Non-pigmented ciliary epithelial cell (primary cell): ENCODE measurements at places on chromosomes 12 and 14.

GRCh38 chr12:3976351-3976938 lies 103.2 kb upstream of the PARP11 start:
- no peak for DNase-seq

DNA sequence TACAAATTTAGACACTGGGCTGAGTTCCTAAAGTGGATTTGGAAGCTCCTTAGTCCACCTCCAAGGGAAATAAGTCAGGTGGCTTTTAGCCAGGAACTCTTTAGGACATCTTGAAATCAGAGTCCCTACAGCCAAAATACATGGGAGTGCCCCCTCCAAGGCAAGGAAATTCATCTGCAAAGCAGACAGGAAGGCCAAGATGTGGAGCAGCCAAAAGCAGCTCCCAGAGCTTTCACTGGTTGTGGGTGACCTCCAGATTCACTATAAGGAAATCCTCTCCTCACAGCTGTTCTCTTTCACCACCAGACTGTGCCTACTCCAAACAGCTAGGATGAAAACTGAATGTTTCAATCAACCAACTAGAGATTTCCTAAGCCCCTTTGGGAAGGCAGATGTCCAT lies 6.6 kb downstream of the TTC9 start:
- no peak for DNase-seq

GRCh38 chr12:131948166-131948712 lies 1.5 kb upstream of the EP400 start:
- DNase-seq: no peak

DNA sequence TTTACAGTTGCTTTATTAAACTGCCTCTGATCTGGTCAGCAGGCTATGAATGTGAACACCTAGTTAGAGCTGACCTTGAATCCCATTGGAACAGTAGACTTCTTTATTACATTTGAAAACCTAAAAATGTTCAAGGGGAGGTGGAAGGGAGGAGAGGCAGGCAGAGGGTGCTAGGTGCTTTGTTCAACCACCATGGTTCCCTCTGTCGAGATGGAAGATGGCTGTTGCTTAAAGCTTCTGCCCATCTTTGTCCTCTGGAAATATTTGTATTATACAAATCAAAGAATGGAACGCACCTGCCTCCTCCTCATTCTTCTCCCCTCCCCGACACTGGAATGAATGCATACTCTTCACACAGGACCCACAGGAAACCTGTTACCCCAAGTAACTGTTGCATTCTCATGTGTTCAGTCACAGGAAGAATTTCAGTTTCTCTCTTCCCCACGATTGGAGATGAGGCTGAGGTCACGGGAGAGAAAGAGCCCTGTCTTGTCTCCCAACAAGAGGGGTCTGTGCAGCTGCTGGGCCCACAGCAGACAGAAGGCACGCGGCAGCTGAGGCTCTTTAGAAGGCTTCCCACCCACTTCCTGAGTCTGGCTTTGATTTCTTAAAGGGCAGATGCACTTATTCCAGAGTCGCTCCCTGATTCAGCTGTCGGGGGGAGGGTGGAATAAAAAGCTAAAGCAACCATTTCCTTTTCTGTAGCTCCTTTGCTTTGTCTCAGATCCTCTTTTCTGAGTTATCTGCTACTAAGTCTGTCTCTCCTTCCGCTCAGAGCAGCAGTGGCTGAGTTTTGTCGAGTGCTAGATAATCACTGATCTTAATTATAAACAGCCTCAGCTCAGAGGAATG lies 217.9 kb upstream of the BTG1 start:
- no peak for DNase-seq

DNA sequence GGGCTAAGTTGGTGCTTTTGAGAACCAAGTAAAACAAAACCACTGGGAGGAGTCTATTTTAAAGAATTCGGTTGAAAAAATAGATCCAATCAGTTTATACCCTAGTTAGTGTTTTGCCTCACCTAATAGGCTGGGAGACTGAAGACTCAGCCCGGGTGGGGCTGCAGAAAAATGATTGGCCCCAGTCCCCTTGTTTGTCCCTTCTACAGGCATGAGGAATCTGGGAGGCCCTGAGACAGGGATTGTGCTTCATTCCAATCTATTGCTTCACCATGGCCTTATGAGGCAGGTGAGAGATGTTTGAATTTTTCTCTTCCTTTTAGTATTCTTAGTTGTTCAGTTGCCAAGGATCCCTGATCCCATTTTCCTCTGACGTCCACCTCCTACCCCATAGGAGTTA lies 1.8 kb upstream of the RAB5B start:
- no peak for DNase-seq

- DNase-seq: no peak
Measured at GRCh38 chr12:111428728-111429175, 23.0 kb downstream of the SH2B3 start.

DNA sequence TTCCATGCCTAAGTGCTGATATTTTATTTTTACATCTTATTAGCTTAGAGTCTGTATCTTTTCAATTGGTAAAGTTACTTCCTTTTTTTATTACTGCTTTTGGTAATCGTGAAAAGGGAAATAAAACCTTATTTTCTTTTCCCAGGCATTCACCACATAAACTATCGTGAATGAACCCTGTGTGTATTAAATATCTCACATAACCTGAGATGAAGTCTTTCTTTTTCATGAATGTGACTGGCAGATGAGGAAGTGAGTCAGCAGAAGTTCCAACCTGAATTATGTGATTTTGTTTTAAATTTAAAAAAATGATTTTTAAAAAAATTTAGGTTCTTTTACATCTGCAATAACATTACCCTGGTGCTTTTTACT lies 26.0 kb downstream of the MYBPC1 start:
- DNase-seq: no peak

- DNase-seq: no peak
Measured at GRCh38 chr14:69670093-69670492, 58.7 kb downstream of the SUSD6 start.

- no peak for DNase-seq
Measured at GRCh38 chr12:108076556-108076955, 52.5 kb upstream of the WSCD2 start.

DNA sequence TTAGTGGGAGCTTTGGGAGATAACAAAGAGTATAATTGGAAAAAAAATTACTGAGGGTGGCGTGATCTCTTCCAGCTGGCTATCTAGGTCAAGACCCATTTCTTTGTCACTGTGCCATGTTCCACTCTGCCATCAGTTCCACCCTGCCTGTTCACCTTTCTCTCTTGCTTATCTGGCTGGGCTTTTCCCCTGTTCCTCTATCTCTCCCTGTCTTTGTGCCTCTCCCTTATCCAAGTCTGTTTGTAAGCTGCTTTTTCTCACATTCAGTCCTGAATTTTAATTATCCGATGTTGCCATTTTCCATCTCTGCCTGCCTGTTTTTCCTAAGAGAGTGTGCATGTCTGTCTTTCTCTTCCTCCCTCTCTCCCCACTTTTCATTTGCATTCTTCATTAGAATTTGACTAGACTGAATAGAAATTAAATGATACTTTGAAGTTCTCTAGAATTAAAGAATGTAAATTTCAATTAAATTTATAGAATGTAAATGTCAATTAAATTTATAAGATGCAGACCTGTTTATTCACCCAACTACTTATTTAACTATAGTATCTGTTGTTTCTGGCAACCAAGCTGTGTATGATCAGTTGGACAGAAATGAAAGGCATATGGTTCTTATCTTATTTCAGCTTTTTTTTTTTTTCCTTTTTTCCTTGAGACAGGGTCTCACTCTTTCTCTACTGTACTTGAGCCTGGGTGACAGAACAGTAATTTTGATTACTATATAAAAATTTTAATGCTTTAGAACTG lies 40.9 kb upstream of the A2ML1 start:
- no peak for DNase-seq

DNA sequence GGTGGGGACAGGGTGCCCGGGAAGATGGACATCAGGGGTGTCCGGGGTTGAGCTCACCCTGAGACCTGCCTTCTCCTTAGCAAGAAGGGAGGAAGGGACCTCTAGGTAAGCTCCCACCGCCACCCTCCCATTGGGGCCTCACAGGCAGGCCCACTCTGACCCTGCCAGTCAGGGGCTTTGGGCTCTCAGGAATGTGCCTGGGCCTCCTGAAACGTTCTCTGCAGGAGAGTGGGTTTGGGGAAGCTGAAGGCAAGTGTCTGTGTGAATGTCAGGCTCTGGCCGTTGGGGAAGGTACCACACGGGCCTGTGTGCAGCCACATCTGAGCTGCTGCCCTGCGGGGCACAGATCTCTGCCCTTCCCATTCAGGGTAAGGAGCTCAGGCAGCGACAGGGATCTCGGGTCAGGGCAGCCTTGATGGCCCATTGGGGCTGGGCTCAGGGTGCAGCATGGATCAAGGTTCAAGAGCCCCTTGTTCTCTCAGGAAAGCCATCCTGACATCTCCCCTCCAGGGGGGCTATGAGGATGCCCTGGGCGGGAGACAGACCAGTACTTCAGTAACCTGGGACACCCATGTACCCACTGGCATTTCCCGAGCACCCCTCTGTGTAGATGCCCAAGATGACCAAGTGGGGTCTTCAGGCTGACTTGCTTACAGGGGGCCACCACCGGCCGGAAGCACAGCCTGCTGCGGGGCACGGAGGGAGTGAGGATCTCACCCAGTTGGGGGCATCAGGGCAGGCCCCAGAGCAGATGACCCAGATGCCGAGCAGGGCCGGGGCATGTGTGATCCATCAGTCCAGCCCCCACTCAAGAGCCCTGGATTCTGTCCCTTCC lies 29.7 kb downstream of the FAM222A start:
- DNase-seq: no peak

DNA sequence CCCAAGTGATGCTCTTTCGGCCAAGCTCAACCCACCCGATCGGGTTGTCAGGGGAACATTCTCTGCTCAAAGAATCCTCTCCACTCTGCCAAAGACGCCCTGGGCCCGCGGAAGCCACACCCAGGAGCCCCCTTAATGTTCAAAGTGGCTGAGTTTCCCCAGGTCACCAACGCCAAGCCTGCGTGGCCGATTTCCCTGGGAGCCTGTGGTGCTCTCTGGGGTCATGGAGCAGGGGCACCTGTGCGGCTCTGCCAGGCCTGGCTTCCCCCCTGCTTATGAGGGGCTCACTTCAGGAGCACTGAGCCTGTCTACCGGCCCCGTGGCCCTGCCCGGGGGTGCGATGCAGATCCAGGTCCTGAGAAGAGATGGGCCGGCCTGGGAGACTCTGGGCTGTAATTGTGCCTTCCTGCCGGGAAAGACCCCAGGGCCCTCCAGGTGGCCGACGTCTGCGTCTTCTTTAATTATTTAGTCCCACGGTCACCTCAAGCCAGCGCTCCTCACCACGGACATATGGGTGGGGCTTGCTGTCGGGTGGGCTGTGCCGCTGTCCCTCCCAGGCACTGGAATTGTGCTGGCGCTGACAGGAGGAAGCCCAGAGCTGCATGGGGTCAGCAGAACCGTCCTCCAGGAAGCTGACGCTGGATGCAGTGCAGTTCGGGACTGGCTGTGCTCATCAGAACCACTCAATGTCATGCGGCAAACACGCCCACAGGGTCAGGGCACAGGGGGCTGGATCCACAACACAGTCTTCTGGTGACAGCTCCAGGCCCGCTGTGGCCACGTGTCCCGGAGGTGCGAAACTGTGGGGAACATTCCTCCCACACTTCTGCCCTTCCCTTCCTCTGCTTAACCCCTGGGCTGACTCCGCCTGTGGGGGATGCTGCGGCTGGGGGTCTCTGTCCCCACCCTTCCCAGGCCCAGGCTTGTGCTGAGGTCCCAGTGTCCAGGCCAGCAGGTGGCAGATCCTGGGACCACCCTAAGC lies 267.6 kb upstream of the SFSWAP start:
- no peak for DNase-seq

- no peak for DNase-seq
Measured at GRCh38 chr14:37588667-37588955, 6.4 kb downstream of the FOXA1 start.

DNA sequence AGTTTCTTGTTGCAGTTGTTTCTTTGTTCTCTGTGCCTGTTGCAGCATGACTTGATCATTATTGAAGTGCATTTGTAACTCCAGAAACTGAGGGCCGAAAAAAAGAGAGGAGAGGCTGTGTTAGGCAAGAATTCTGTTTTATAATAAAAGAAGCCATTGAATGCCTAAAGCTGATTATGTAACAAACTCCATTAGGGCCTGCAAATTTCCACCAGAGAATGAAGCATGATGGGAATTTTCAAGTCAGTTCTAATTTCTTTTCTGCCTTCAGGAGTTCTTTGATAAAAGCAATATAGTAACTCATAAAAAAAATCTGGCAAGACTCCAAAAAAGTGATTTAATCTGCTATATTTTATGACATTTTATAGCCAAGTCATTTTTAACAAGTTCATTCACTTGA lies 156.7 kb upstream of the RASSF8 start:
- no peak for DNase-seq

DNA sequence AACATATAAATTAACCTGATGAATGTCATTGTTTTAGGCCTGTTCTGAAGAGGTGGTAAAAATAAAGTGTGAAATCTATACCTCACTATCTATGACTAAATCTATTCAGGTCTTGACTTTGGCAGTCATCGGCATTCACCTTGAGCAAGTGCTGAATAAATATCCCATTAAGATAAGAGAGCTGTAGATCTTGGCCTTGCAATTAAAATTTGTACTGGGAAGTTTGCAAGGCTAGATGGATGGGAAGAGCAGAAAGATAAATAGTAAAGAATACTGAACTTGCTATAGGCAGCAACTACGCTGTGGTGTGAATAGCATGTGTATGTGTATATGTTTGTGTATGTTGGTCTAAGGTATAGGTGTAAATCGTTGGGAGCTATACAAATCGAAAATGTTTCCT lies 325.9 kb upstream of the PRICKLE1 start:
- DNase-seq: no peak

- DNase-seq: peak; percentile 50
Measured at GRCh38 chr14:88614218-88614907, 51.5 kb downstream of the ZC3H14 start.

DNA sequence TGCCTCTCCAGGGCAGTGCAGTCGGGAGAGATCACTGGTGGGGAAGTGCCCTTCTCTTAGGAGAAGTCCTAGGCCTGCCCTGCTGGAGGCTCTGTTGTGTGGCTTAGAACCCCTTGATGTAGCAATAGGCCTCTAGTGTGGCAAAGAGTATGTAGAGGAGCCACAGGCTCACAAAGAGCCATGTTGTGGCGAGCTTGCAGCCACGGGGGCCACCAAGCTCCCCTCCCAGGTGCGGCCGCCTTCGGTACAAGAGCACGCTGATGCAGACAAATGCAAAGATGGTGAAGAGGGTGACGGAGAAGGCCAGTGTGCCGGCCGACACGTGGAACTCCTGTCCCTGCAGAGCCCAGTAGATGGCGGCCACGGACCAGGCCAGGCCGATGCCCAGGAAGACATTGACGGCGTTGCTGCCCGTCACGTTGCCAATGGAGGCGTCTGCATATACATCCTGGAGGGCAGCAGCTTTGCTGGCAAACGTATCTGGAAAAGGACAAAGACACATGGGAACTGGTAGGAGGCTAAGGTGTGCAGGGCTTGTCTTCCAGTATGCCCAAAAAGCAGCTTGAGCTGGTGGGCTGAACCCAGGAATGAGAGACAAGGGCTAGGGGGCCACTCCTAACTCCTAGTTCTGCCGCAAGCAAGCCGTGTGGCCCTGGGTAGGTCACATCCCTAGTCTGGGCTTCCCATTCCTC lies 142.8 kb downstream of the SLC8A3 start:
- peak; percentile 14 for DNase-seq

GRCh38 chr12:52168019-52168717 lies 23.6 kb downstream of the KRT80 start:
- DNase-seq: no peak
